ENCODE measurements at places on chromosomes 4 and X. TPM values are rescaled to one million over a fixed set of nuclear protein-coding genes. Genes with fewer than 3 reads are reported as not detected.

DNA sequence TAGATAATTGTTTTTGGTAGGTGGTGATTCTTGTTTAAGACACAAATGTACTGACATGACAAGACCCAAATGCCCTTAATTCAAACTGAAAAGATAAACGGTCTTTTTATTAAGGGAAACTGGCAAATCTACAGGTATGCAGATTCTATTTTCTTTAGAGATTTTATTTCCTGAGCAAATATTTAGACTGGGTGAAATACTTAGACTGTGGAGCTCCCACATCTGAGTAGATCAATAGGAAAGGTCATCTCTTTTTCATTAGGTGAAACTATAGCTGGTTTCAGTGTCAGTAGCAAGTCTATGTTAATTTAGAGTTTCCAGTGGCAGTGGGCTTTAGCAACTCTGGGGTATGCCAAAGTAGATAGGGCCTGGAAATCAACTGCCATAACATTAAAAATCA lies 446.7 kb downstream of the FSTL5 start:
- DNase-seq, result no peak

- no peak for DNase-seq
These were observed 54.5 kb downstream of the RHOH start for GRCh38 chr4:40251366-40251765.

DNA sequence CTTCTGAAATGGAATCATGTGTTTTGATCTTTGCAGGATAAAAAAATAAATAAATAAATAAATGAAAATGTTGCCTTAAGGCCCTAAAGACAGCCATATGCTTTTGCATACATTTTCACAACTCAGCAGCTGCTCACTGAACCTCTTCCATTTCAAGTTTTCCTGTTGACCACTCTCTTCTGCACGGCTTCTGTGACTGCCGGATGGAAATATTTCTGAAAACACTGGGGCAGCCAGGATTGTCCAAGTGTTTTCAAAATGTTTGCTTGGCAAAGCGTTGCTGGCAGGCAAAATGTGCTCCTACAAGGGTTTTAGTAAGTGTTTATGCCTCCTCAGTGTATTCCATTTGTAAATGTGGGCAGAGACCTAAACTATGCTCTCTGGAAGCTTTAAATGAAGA lies 208.1 kb upstream of the IL1RAPL1 start:
- no peak for DNase-seq

DNA sequence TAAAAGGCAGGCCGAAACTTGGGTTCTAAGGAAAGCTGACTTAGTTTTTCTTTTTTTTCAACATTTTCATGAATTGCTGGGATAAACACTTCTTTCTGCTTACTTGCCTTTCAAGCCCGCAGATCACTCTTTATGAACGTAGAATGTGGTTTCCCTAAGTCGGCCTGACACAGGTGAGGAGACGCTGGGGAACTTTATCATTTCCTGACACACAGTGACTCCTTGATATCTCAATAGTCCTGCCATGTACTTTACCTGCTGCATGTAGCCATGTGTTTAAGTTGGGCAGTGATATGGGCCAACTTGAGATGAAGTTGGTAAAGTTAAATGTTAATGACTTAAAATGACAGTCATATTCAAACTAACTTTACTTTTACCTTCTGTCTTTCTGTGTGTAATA lies 26.6 kb upstream of the SNCA start:
- DNase-seq, result no peak

DNA sequence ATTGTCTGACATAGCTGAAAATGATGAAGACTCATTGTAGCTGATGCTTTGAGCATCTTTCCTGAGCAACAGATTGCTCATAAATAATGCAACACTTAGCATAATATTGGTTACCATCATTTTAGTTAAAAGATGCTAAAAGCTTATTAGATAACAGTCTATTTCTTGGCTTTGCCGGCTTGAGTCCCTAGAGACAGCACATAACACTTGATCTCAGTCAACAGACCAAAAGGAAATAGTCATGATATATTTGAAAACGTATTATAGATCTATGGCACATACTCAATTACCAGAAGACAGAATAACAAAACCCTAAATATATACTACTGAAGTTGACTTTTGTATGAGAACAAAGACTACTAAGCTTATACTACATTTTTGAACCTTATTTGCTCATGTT lies 846.7 kb upstream of the EPHA5 start:
- no peak for DNase-seq

DNA sequence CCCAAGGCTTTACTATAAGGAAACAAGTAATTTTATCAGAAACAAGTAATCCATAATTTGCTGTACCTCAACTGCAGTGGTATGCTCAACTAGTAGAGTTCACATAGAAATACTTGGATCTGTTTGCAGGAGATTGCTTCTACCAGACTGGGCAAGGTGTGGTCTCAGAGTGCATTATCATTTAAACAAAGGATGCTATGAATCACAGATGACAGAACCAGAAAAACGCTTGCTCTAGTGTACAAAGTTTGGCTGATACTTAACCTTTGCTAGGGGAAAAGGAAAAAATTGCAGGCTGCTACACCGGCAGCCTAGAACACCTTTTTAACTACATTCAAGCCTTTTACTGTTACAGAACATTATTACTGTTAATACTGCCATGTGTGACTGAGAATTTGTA lies 97.1 kb downstream of the ENOX2 start:
- DNase-seq, result no peak

- no peak for DNase-seq
These were observed 120.2 kb upstream of the FAM9C start for GRCh38 chrX:13164611-13165010.

CFAP299 gene
- total RNA-seq, result not detected
